Right renal pelvis (tissue), 4 donors: ENCODE measurements at places on chromosomes 2 and 18. TPM values are rescaled to one million over a fixed set of nuclear protein-coding genes. Genes with fewer than 3 reads are reported as not detected.

GBX2 gene
- 0.29 TPM for polyA plus RNA-seq

NTSR2 gene
- polyA plus RNA-seq, result not detected

NMUR1 gene
- 0.51 TPM for polyA plus RNA-seq

NT5C1B gene
- 0.86 TPM for polyA plus RNA-seq

THUMPD2 gene
- polyA plus RNA-seq, result 24.1 TPM

LIMS3 gene
- polyA plus RNA-seq, result 3.4 TPM

GPATCH11 gene
- polyA plus RNA-seq, result 10.2 TPM

WDR75 gene
- polyA plus RNA-seq, result 40.8 TPM

CHRND gene
- 0.40 TPM for polyA plus RNA-seq

DNA sequence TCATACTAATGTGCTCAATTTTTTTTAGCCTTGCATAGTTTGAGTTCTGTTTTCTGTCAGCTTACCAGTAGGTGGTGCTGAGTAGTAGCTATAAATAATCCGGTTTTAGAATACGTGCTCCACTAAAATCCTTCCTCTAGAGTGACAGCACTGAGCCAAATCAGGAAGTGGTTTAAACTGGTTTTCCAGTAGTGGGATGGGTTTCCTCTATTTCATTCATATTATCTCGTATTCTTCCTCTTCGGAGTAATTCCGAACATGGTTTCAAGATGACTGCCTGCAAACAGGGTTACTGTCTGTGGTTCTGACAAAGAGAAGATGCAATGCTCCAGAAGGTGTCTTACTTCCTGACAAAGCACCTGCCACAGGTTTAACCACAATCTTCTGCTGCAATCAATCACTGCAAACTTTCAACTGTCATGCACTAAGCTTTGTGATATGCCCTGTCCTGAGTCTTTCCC is 496.9 kb upstream of the VRK2 start:
- DNase-seq, result no peak

- no peak for DNase-seq
These were observed 18.7 kb upstream of the DUSP2 start for GRCh38 chr2:96163768-96164429.

DNA sequence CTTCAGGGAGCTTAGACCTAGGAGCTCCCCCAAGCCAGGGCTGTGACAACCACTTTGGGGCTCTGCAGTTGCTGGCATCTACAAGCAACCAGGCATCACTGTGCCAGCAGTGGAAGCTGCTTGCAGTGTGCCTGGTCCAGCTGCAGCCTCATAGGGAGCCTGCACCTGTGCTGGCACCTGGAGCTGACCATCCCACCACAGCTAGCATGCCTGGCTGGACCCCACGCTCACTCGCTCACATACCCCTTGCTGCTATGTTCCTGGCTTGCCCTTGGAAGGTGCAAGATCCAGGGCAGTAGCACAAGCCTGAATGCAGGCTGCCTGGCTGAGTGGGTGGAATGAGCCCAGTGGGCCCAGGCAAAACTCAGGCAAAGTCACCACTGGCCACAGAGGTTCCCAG is 82.5 kb downstream of the ZNF804A start:
- no peak for DNase-seq

DNA sequence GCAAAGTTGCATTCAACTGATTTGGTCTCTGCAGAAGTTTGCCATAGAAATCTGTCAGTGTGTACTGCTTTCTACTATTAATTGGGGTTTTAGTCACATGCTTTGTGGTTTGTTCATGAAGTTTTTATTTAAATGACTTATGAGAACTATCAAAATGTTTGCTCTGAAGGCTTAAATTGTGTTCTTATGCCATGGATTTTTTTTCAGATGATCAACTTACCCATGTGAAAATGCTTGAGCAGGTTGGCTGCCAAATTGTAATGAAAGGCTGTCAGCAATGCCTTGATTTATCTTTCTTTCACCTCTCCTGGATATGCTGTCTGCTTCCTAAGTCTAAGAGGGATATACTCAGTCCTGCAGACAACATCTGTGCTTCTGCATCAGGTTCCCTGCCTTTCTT is 50.7 kb downstream of the FMNL2 start:
- DNase-seq, result no peak

DNA sequence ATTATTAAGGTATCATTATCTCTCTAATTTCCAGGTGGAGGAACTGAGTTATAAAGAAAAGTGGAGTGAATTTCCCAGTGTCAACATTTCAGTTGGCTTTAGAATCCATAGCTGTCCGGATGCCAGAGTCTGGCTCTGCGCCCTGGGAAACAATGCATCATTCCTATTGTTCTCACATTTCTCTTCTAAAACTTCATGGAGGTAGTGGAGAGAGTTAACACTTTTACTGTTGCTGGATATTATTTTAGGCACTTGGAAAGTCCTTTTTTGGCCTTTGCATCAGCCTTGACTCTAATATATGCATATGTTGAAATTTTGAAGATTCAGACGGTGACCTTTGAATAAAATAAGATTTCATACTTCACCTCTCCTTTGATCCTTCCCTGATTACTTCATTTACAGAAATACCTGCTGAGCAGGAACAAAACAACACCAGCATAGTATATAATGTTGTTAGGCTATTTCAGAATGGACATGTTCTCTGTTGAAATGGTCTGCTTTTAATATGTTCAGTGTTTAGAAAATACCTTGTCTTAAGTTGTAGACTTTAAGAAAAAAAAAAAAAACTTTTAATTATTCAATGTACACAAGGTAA is 148.8 kb downstream of the EPHA4 start:
- DNase-seq, result no peak

DNA sequence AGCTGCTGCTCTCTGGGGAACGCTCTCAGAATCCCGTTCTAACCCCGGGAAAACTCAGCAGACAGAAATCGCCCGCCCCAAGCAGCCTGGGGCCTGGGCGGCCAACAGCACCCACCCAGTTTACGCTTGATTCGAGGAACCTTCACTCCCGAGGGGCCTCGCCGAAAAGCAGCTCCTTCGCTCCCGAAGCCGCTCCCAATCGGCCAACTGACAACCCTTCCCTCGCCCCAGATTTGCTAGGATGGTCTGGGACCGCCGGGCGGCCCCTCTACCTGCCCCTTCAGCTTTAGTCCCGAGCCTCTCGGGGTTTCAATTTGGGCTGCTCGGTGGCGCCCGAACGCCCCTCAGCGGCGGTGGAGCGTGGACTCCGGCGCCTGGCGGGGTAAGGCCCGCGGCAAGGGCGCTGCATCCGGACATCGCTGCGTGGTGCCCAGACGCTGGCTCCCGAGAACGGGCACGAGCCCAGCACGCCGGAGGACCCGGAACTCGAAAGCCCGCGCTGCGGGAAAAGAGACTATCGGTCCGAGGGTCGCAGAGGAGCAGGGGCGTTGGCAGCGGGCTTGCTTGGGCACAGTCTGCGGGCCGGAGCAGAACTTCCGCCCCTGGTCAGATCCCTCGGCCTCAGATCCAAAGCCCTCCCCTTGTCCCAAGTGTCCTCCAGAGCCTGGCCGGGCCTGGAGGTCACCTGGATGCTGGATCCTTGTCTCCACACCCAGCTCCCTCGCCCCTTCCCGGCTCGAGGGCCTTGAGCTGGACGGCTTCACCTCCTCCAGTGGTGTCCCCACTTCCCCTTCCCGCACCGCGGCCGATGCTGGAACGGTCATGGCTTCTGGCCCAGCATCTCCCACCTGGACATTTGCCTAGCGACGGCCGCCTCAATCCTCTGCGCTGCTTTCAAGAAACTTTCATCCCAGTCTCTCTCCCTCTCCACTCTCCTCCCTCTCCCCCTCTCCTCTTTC is 3.0 kb upstream of the OTX1 start:
- no peak for DNase-seq

DNA sequence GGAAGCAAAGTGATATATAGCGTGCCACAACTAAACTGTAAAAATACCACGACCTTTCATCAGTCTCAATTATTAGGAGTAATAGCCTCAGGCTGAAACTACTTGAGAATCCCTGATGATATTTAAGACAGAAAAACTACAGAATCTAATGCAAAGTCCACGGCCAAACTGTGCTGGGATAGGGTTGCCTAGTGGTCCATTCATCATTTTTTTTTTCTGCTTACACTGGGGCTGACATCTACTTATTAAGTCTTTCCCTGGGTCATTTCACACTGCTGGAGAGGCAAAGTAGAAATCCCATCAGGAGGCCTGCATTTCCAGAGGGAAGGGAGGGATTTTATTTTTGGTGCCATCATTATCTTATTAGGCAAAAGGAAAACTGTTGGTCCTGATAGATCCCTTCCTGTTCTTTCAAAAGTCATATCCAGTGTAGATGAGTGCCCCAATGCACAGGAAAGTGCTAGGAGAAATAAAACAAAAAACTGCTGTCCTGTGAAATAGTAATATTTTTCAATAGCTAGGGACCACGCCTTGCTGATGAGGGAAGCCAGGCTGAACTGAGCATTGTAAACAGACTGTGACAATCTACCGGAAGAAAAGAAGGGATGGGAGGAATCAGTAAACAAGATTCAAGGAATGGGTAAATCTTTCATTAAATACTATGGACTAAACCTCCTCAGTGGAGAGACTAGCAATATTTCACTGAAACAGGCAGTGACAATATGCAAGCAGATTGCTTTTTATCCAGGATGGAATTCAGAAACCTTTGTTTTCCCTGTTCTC is 644.3 kb downstream of the IRS1 start:
- DNase-seq, result no peak

GRCh38 chr18:77337604-77338003 is 88.0 kb downstream of the GALR1 start:
- DNase-seq, result no peak

GRCh38 chr18:25164848-25165811 is 186.8 kb downstream of the ZNF521 start:
- DNase-seq, result peak; percentile 42

DNA sequence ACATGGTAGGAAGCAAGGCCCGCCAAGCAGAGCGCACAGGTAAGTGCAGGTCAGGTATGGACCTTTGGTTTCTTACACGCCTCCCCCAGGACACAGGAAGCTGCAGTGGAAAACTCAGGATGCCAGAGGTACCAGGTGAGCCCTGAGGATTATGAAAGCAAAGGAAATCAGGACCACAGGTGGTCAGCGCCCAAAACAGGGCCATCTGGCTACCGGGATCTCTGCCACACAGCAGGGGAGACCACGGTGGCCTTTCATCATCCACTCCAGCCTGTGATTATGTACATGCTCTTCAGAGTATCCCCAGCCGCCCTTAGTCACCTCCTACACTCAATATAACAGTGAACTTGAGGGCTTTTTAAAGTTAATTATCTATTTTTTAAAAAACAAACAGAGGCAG is 125.5 kb upstream of the EPC2 start:
- DNase-seq, result no peak

DNA sequence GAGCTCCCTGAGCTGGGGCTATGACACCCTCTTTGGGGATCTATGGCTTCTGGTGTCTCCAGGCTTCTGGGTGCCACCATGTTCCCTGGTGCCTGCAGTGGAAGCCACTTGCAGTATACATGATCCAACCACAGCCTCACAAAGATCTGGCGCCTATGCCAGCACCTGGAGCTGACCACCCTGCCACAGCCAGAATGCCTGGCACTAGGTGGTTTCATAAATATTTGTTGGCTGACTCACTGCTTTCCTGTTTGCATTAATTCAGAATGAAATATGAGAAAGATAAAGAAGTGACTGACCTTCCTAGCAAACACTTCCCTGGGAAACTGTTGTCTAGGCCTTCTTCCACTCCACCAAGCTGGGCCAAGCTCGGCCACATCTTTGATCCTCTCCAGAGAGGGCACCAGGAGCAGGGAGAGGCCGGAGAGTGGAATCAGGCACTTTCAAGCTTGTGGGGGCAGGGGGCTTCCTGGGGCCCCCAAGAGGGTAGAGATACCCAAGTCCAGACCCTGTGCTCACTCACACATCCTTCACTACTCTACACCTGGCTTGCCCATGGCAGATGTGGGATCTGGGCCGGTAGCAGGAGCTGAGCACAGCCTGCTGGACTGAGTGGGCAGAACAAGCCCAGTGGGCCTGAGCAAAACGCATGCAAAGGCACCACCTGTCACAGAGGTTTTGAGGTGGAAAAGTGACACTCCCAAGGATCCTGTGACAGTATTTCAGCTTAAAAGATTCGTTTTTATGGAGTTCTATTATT is 565.7 kb downstream of the SLC4A3 start:
- no peak for DNase-seq

DNA sequence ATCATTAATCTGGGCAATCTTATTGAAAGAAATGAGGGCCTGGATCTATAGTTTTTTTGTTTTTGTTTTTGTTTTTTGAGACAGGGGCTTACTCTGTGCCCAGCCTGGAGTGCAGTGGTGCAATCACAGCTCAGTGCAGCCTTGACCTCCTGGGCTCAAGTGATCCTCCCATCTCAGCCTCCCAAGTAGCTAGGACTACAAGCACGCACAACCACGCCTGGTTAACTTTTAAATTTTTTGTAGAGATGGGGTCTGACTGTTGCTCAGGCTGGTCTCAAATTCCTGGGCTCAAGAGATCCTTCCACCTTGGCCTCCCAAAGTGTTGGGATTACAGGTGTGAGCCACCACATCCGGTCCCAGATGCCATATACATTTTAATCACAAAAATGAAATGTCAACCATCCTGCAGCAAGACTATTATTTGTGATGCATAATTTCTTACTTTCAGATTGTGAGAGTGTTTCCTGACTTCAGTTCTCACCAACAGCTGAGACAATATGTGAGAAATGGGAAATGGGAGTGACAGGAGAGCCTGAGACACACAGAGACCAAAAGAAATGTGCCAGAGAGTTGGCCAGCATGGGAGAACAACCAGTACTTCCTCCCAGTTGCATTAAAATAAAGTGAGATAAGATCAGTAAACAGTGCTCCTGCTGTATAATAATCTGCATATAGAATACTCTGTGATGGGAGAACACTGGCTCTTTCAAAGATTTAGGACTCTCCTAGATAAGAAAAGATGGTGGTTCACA is 87.6 kb downstream of the METTL8 start:
- DNase-seq, result no peak

DNA sequence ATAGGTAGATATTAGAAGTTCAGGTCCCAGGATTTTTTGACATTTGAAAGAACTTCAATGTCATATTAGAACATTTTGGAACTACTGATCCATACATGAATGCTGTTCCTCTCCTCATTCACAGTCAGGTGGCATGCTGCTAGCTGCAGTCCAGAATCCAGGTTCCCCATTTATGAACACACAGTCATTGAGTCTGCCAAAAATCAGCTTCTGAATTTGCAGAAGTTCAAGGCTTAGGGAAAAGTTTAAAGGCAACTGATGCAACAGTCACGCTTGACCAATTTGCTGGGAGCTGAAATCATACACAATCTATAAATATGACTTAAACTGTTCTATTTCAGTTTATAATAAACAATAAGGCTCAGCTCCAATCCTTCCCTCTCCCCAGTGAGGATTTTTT is 17.3 kb upstream of the TTR start:
- no peak for DNase-seq

DNA sequence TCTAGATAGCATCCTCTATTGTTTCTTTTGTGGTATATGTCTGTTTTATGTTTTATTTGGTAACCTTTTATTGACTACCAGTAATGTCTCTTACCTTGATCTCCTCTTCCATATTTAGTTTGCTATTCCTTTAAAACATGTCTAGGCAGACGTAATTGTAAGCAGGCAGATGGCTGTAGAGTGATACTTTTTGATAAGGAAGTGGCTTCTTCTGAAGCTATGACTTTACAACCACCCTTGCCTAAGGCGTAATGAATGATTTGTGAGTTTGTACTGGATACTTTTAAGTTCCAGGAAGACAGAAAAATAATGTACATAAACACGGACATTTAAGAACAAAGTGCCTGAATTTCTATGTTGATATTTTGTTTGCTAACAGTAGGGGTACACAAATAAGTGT is 85.6 kb downstream of the ZNF804A start:
- DNase-seq, result no peak
